ENCODE measurements at places on chromosomes 6 and 20. TPM values are rescaled to one million over a fixed set of nuclear protein-coding genes. Genes with fewer than 3 reads are reported as not detected.
A peak's percentile ranks its signal among the peaks of the same experiment; 100 is the strongest.

The XKR7 gene
- polyA plus RNA-seq = 0.40 TPM

The LY86 gene
- polyA plus RNA-seq = 4.8 TPM

The KIAA1755 gene
- polyA plus RNA-seq = 8.0 TPM

The ESR1 gene
- 1.1 TPM for polyA plus RNA-seq

The PXDC1 gene
- 12.9 TPM for polyA plus RNA-seq

DNA sequence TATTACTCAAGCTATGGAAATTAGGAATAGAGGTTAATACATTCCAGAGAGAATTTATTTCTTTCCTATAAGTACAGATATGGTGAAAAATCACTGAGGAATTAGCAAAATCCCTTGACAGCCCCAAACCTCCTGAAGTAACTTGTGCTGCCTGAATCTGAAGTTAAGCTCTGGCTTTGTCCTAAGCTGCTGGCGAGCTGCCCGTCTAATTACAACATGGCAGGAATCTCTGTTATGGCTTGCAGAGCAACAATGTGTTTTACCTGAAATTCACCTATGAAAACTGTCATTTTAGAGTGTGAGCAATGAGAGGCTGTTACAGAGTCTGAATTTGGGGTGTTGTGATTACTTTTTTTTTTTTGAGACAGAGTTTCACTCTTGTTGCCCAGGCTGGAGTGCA lies 22.5 kb upstream of the IYD start:
- no peak for DNase-seq

DNA sequence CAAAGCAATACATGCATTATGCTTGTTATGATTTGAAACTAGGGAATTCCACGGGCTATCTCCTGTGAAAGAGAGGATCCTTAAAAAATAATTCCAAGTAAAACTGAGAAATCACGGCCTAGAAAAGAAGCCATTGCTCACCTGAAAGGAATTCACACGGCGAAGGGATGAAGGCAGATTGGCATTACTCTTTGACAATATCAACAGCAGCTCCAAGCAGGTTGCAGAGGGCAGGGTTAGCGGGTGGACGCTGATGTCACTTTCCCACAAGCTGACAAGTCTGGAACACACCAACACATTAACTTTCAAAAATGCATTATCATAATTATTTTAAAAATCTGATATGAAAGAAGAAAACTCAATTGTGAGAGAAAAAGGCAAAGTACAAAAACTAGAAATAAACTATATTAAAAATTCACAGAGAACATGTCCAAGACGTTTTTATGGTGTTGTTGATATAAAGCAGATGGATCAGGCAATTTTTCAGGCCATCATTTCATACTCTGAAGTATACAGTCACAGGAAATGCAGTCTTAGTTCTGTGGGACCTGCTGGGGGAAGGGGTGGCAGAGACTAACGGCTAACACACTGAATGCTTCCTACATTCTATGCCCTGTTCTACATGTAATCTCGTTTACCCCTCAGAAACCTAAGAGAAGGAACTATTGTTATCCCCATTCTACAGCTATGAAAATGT lies 108.3 kb downstream of the UBE3D start:
- DNase-seq = no peak

DNA sequence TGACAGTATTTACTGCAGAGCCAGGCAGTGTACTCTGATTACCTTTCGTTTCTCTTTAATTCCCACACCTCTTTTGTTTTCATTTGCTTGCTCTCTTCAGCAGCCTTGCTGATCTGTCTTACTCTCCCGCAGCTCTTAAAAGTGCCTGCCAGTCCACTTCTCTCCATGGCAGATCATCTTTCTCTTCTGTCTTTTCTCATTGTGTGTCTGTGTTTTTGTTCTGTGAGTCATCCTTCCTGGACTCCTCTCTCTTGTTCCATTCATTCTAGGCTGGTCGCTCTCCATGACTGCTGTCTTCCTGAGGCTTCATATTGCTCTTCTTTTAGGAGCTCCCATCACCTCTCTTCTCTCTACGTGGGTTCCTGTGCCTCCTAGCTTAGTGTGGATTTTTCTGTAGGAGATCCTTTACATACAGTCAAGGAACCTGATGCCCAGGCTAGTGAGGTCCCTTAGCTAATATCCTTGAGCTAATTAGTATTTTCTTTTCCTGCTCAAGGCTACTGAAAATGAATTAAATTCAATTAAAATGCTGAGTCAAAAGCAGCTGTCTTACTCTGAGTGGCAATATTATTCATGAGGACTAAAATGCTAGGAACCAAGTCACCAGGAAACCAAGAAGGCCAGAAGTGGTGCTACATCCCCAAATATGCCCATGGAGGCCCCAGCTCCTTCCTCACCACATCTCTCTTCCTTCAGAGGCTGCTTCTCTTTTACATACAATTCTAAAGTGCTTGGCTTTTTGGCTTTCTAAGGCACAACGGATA lies 86.1 kb downstream of the SLX4IP start:
- peak; percentile 26 for DNase-seq

Data from adrenal gland (tissue), 19 donors.